ENCODE measurements at places on chromosomes 1 and 21.
A peak's percentile ranks its signal among the peaks of the same experiment; 100 is the strongest.

DNA sequence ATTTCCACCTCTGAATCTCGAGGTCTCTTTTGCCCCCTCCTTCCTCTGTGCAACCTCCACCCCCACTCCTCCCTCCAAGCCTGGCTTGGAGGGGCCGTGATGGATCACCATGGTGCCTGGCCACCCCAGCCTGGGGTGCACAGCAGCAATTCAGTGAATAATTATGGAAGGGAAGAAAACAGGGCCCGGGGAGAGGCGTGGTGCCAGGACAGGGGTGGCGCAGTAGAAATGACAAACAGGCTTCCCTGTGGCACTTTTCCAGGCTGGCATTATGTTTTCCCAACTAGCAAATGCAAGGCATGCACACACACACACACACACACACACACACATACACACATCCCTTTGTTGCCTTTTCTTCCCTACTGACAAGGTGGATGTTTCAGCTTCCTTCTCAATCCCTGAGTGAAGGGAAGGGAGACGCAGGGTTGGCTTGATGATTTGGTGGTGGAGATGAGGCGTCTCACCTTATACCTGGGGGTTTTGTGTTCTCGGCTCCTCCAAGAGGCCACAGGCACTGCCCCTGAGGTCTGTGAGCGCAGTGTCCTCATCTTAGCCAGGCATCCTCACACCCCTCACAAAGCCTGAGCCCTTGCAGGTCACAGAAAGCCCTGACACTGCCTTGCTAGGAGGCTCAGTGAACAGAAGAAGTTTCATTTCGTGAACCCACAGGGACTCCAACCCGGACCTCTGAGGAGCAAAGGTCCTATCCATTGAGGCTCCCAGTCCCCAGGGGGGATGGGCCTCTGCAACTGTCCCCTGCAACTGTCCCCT, 215.8 kb downstream of the MATN1 start:
- no peak for DNase-seq

DNA sequence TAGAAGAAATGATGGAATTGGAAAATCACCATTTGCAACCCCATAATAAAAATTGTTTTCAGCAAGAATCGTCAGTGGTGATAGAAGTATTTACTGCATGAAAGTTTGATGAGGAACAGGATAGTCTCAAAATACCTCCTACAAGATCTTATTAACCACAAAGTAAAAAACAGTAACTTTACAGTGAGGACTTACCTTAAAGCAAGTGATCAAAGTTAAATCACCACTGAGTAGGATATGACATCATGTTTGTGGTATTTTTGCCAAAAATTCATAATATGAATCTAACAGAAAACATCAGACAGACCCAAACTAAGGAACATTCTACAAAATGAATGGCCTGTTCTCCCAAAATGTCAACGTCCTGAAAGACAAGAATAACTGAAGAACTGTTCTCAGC, 19.9 kb downstream of the ALDH9A1 start:
- no peak for DNase-seq

DNA sequence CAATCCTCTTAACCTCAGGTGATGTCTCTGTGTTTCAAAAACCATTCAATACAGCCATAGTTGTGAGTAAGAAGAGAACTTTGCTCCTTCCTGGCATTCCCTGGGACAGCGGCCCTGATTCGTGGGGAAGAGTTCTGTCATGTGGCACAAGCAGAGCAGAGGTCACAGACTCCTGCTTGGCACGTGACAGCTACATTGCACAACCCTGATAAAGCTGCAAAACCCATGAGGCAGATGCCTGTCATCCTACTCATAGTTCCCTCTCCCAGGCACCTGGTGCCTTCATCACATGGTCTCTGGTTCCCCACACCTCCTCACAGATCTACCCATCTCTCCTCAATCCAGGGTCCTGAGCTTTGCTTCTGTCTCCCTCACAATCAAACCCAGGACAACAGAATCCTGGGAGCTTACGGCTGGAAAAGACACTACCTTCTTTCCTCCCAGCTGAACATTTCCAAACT, 70.8 kb downstream of the PLPP3 start:
- DNase-seq, result peak; percentile 21

- DNase-seq, result no peak
Observed at GRCh38 chr1:233620065-233620464, 6.2 kb downstream of the KCNK1 start.

DNA sequence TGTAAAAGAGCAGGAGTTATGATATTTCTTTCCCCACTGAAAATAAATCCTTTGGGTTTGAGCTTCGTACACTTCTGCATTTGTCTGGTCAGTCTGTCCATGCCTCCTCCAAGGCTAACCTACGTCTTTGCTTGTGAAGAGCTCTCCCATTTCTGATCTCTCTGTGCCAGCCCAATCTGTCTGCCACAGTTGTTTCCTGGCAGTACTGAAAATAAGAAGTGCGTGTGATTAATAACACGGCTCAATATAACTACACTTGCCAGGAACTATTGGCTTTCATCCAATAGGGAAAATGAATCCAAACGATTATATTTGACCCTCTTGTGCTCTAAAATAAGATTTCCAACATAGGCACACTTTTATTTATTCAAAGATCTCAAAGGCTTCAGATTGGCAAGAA, 19.2 kb upstream of the COL24A1 start:
- DNase-seq, result no peak

- no peak for DNase-seq
Observed at GRCh38 chr1:245946905-245947304, 560.2 kb downstream of the SMYD3 start.

GRCh38 chr1:165575468-165576099, 31.8 kb downstream of the LRRC52 start:
- no peak for DNase-seq

DNA sequence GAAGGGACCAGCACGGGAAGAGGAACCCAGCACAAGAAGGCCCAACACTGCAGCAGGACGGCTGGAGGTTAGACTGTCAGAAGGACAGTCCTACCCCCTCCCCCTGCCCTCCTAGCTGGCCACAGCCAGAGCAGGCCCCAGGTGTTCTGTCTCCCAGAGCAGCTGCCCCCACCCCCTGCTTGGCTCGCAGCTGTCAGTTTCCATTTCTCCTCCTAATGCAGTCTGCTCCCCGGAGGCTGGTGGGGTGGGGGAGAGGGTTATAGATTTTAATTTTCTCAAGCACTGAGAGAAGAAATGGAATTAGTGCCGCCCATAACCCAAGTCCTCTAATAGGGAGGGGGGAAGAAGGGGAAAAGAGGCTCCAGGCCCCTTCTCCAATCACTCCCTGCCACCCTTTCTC, 13.0 kb upstream of the PEAR1 start:
- no peak for DNase-seq

- DNase-seq, result peak; percentile 33
Observed at GRCh38 chr1:85334962-85335361, 58.5 kb upstream of the BCL10 start.

DNA sequence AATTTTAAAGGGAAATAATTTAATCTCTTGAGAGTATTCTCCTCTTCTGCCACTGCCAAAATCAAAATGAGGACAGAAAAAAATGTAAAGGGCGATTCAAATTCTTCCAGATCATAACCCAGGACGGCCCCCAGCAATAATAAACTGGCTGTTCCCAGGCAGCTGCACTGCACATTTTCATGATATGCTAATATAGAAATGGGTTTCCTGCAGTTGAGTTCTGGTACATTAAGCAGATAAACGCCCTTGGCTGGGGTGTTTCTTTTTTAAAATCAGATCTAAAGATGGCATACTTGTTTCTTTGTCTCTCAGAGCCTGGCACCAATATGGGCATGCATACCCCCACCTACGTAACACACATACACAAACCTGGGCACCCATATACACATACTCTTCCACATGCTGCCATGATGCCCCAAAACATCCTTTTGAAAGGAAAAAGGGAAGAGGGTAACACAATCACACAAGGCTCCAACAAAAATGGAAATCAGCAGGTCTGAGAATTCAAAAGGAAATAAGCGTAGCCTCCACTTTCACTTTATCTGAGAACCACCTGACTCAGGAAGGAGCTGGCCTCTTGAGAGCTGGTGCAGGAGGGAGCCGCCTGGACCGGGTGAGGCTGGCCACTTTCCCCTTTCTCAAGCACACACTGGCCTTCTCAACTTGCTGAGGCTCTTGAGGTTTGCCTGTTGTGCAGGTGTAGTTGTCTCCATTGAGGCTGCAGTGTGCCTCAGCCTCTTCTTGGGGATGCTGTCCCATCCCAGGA, 653.4 kb downstream of the KIF26B start:
- DNase-seq, result no peak

GRCh38 chr1:110927484-110928075, 36.1 kb downstream of the LRIF1 start:
- DNase-seq, result no peak

DNA sequence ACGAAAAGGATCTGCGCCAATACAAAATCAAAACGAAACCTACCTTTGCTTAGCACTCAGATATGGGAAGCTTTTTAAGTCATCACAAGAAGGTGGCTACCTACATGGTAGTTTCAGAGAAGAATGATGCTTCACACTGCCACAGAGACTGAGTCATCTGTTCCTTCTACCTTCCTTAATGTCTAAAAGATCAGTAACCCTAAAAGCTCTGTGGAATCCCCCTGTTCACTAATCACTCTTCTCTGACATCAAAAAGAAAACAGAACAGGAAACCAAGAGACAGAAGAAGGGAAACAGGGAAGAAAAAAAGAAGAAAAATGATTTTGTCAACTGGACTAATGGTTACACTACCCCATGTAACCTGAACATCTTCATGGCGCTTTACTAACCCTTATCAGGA, 177.2 kb downstream of the SMYD3 start:
- no peak for DNase-seq

- no peak for DNase-seq
Observed at GRCh38 chr1:24749886-24750285, 4.6 kb downstream of the CLIC4 start.

DNA sequence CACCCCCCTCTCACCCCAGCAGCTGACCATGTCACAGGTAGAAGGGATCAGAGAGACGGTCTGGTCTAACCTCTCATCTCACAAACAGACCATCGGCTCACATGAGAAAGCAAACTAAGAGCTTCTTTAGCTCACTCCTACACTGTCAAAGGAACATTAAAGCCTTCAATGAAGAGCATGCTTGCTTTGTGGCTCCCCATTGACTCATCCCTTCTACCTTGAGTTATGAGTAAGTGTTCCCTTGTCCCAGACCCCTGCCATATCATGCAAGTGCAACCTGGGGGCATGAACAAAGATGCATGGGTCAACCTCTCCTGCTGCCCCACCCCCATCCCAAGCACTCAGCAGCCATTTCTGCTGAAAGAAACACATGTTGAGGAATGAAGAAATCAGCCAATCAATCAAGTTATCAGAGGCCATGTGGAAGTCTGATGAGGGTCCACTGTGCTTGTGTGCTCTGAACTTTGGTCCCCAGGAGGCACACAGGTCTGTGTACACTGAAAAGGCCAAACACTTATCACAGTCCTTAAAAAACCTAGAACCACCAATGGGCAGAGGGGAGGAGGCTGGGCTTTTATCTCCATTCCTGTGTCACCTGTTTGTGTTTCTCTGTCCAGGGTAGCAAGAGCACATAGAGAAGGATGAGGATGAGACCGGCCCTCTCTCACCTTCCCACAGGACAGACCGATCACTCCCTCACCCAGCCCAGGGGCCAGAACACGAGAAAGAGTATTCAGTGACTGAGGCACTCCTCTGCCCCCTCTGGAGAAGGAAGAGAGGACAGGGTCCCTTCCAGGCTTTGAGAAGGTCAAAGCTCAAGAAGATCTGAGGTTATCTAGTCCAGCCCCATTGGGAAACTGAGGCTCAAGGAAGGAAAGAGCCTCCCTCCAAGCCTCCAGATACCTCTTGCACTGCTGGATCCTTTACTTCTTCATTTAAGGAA, 9.5 kb downstream of the ETNK2 start:
- no peak for DNase-seq

DNA sequence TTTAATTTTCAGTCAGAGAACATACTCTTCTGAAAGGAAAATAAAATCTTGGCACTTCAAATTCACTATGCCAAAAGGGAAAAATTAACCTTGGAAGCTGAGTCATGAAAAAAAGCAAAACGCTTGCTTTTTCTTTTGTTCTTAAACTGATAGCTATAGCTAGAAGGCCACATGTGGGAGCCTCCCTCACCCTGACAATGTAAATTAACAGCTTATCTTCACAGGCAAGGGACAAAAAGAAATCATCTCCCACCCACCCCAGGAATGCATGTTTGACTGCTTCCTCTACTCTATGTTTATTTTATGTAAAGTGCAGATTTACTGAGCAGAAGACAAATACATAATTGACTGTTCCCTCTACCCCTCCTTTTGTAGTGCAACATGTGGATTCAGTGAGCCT, 38.0 kb downstream of the EBNA1BP2 start:
- DNase-seq, result no peak

DNA sequence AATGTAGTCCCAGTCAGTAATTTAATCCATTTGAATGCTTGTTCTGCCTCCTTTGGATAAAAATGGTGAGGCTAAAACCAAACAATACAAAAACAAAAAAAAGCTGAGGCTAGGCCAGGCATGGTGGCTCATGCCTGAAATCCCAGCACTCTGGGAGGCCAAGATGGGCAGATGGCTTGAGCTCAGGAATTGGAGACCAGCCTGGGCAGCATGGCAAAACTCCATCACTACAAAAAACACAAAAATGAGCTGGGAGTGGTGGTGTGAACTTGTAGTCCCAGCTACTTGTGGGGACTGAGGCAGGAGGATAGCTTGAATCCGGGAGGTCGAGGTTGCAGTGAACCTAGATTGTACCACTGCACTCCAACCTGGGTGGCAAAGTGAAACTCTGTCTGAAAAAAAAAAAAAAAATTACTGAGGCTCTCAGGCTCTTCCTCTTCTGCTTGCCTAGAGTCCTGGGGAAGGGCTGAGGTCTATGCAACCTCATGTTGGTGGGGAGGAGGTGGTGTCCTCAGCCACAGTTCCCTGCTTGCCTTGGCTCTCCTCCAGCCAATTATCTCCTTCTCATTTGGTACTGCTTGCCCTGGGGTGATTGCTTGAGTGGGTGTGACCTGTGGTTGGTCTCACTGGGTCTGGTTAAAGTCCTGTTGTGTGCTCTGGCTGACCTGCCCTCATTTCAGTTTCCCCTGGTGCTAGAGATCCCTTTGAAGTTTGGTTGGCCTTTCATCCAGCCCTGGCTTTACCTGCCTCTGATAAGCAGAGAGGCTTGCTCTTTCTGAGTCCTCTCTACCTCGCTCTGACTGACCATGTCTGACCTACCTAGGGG, 20.9 kb downstream of the S1PR1 start:
- no peak for DNase-seq

- DNase-seq, result peak; percentile 46
Observed at GRCh38 chr1:203278082-203278884, 27.0 kb upstream of the BTG2 start.

Measured in kidney glomerular epithelial cell (primary cell).